Right ventricle myocardium inferior (tissue), 1 donor: ENCODE measurements at places on chromosomes 7 and 10. TPM values are rescaled to one million over a fixed set of nuclear protein-coding genes. Genes with fewer than 3 reads are reported as not detected.

Gene DIP2C
- 28.3 TPM for total RNA-seq

Gene ARID5B
- total RNA-seq = 14.0 TPM

GRCh38 chr7:44986218-44987053 lies 7.6 kb upstream of the MYO1G start:
- DNase-seq = peak; percentile 98

DNA sequence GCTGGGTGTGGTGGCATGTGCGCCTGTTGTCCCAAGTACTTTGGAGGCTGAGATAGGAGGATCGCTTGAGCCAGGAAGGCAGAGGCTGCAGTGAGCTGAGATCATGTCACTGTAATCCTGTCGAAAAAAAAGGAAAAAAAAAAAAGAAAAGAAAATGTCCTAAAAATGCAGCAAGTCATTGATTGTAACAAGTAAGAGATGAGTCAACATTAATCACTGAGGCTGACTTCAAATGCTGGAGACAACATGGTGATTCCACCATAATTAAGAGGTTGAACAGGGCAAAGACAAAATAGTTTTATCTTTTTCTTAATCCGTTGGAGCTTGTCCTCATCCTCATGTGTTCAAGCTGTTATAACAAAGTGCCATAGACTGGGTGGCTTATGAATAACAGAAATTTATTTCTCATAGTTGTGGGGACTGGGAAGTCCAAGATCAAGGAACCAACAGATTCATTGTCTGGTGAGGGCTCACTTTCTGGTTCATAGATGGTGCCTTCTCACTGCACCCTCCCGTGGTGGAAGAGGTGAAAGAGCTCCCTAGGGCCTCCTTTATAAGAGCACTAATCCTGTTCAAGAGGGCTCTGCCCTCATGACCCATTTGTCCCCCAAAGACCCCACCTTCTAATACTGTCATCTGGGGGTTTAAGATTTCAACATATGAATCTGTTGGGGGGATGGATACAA lies 60.3 kb downstream of the TBXAS1 start:
- DNase-seq = no peak

DNA sequence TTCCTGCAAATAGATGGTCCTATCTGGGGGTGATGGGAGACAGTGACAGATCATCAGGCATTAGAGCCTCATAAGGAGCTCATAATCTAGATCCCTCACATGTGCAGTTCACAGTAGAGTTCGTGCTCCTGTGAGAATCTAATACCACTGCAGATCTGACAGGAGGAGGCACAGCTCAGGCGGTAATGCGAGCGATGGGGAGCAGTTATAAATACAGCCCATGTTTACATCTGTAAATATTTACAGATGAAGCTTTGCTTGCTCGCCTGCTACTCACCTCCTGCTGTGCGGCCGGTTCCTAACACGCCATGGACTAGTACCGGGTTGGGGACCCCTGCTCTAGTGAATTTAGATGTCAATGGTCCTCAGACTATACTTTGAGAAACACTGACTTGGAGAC lies 17.0 kb upstream of the CDCA7L start:
- DNase-seq = no peak

DNA sequence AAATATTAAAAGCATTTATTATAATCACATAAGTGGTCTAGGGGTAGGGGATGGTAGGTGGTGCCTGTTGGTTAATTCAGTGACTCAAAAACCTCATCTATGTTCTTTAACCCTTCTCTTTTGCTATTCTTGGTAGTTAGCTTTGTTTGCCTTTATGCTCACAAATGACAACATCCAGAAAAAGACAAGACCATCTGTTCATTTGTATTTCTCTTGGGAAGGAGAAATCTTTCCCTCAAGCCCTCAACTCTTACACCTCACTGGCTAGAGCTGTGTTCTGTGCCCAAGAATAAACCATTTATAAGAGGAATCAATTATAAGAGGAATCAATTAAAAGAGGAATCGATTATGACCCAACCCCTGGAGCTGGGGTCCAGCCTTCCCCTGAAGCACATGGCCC lies 10.8 kb upstream of the IFRD1 start:
- DNase-seq = no peak

DNA sequence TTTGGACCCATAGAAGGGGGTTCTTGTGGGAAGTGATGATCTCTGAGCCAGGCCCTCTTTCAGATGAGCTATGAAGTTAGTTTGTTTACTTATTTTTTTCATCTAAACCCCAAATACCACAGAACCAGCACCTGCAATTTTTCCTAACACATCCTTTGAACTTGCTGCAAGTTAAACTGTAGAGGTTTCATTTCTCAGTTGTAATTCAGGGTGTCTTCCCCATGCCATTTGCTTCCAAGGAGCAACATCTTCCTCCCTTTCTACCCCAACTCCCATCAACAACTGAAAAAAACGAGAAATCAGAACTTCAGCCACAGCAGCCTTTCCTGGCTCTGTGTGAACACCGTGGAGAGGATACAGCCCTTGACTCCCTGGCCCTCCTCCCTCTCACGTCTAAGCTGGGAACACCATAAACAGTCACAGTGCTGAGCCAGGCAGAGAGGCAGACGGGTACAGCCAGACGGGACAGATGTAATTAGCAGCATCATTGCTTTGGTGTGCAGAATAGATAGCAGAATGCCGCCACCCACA lies 63.6 kb downstream of the RGS10 start:
- DNase-seq = no peak

GRCh38 chr10:69010151-69010640 lies 21.6 kb downstream of the KIFBP start:
- no peak for DNase-seq

- DNase-seq = no peak
Measured at GRCh38 chr7:17622451-17622850, 317.8 kb downstream of the SNX13 start.

GRCh38 chr10:110843031-110843430 lies 28.7 kb upstream of the PDCD4 start:
- DNase-seq = no peak

- no peak for DNase-seq
Measured at GRCh38 chr7:20267482-20267881, 50.3 kb upstream of the MACC1 start.
